NCI-H1436 (cell line): ENCODE measurements at places on chromosomes 3 and 15.

GRCh38 chr3:17013050-17013449, 128.3 kb downstream of the PLCL2 start:
- no peak for DNase-seq

- DNase-seq, result no peak
Observed at GRCh38 chr3:134892326-134892725, 97.3 kb downstream of the EPHB1 start.

DNA sequence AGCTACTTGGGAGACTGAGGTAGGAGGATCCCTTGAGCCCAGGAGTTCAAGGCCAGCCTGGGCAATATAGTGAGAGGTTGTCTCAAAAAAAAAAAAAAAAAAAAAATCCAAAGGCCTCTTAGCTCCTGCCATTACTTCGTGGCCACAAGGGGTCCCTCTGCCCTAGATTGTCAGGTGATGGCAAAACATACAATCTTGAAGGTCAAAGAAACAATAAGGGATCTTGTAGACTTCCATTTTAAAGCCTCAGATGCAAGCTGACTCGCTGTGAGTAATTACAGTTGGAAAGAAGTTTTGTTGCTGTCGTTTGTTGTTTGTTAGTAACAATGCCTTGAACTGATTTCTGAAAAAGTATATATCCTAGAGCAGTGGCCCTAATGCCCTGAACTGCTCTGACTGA, 55.9 kb upstream of the PLCL2 start:
- no peak for DNase-seq

DNA sequence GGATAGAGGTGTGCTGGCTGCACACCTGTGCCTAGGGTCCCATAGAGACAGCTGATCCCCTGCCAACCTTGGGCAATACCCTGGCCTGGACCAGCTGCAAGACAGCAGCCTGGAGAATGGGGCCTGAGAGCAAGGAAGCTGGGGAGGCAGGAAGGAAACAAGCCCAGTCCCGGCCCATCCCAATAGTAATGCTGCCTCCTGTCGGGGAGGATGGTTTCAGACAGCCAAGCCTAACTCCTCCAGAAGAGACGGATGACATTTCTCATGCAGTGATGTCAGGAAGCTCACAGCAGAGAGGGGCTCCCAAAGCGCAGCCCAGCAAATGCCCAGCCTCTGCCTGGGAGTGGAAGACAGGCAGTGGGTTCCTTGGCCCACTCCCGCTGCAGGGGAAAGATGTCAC, 408.8 kb downstream of the OCA2 start:
- no peak for DNase-seq

- no peak for DNase-seq
Observed at GRCh38 chr3:131537531-131537930, 34.8 kb upstream of the MRPL3 start.
